ENCODE measurements at places on chromosomes 11 and 22.

DNA sequence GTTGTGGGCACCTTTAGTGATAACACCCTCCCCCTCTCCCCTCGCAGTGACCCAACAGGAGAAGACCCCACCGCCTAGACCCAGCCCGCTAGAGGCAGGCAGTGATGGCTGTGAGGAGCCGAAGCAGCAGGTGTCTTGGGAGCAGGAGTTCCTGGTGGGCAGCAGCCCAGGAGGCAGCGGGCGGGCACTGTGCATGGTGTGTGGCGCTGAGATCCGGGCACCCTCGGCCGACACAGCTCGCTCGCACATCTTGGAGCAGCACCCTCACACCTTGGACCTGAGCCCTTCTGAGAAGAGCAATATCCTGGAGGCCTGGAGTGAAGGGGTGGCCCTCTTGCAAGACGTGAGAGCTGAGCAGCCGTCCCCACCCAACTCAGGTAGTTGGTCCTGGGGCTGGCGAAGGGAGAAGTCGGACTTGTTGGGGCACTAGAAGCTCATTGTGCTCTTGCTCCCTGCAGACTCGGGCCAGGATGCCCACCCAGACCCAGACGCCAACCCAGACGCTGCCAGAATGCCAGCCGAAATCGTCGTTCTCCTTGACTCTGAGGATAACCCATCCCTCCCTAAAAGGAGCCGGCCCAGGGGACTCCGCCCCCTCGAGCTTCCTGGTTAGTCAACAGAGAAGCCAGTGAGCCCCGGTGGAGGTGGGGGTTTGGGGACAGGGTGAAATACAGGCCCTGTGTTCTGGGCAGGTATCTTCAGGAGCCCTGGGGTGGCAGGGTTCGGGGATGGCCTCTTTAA is 4.7 kb downstream of the SPINDOC start:
- no peak for DNase-seq

DNA sequence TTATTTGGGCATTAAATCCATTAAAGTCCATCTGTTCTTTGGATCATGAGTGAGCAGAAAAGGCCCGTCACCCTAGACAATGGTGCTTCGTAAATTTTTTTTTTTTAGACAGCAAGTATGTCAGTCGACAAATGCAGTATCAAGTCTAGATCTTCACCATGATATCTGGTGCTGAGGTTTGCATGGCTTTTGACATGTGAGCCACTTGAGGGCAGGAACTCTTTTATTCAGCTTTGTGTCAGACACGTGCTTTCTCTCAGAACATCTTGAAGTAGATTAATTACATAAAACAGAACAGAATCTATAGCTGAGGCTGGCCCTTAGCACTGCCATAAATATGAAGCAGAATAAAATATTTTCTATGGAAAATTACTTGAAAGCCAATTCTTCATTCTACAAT is 62.9 kb upstream of the CARD18 start:
- no peak for DNase-seq

GRCh38 chr22:29716814-29717545 is 2.8 kb upstream of the CABP7 start:
- DNase-seq = peak; percentile 74

DNA sequence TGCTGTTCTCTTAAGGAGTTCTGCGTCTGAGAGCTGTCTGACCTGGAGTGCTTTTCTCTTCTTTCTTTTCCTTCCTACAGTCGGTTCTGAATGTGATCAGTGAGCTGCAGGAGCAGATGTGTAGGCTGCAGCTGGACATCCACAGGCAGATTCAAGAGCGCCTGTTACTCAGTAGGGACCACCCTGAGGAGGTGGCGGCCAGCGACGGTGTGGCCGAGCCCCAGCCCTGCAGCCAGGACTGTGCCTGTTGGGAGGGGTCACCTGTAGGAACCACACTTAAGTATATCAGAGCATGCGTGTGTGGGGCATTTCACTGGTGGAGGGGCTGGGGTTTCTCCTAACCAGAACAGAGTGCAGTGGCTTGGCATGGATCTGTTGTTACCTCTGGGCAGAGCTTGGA is 56.3 kb downstream of the CYB5R2 start:
- DNase-seq = no peak

- no peak for DNase-seq
These were observed 88.6 kb downstream of the TEAD1 start for GRCh38 chr11:12762696-12763324.

- DNase-seq = no peak
These were observed 38.2 kb downstream of the CYB5R2 start for GRCh38 chr11:7635137-7635536.

GRCh38 chr22:24805790-24806662 is at the start of gene SGSM1:
Gene SGSM1, plus strand, starts transcription at chr22:24806211. Its CDS starts 115 bp downstream, at chr22:24806326.
- DNase-seq = peak; percentile 57

- no peak for DNase-seq
These were observed 133.8 kb upstream of the PITPNB start for GRCh38 chr22:28052825-28053269.

DNA sequence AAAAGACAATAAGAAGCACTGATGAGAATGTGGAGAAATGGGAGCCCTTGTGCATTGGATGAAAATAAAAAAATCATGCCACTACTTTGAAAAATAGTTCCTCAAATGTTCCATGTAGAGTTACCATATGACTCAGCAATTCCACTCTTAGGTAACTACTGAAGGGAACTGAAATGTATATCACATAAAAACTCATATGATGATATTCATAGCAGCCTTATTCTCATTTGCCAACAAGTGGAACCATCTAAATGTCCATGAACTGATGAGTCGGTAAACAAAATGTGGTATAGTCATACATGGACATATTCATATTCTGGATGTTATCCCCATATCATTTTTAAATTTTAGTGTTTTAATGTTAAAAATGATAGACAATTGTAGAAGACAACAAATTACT is 3.5 kb downstream of the KRTAP5-9 start:
- DNase-seq = no peak

DNA sequence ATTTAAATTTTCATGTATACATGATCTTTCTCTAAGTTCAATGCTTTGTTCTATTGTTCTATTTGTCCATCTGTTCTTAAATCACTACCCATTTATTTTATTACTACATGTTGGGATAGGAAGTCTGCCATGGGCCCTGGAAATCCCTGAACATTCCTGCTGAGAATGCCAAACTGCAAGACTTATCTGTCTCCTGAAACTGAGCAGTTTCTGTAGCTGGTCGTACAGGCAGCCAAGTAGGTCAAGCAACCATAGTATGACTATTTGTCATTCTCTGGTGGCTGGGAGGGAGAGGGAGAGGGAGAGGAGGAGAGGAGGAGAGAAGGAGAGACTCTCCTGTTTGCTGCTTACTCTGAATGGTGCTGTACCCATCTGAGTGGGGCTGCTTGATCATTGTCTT is 82.8 kb upstream of the SNX19 start:
- no peak for DNase-seq

- no peak for DNase-seq
These were observed 4.6 kb downstream of the PRR5L start for GRCh38 chr11:36300650-36301049.
